Right atrium auricular region (tissue), 2 donors: ENCODE measurements at places on chromosomes 7 and 10. TPM values are rescaled to one million over a fixed set of nuclear protein-coding genes. Genes with fewer than 3 reads are reported as not detected.

KCNH2 gene
- total RNA-seq, result 119 TPM

TYW1B gene
- 3.5 TPM for total RNA-seq

DNA sequence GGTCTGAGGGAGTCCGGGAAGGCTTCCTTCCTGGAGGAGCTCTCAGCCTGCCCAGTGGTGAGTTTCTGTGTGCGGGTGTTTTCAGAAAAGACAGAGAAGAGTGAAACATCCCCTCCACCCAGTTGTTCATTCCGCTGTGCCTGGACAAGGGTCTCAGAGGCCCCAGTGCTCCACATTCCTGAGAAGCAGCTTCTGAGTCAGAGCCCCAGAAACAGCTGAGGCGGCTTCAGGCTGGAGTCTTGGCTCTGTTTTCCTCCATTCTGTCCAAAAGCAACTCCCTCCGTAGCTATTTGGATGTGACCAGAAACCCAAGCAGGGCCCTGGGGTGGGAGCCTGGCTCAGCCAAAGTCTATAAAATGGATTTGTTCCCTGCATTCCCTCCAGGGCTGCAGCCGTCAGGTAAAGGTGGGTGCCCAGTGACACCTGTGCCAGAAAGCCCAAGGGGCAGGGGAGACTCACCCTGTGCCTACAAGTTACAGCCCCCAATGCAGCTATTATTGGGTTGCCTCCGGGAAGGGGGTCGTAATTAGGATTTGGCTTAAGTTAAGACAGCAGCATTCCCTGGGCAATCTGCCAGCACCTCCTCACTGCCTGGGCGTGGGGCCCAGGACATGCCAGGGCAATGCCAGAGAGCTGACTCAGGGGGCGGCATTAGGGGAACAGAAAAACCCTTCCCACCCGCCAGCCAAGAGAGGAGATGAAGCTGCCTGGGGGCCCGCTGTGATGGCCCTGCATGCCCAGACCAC is 13.1 kb upstream of the CAMK2G start:
- H3K4me1 ChIP-seq, result no peaks in the 10 kb centered on the region
- H3K27me3 ChIP-seq, result no peaks in the 10 kb centered on the region
- peak overlapping the region; percentile 83 for H3K27ac ChIP-seq

ATRNL1 gene
- total RNA-seq, result 4.5 TPM

SAMD9 gene
- total RNA-seq, result 2.3 TPM

GRCh38 chr7:999149-999879 is 16.3 kb downstream of the CYP2W1 start:
- H3K4me1 ChIP-seq, result no peaks in the 10 kb centered on the region
- no peak for DNase-seq
- no peaks in the 10 kb centered on the region for H3K27me3 ChIP-seq
- H3K27ac ChIP-seq, result no peak overlapping the region
